ENCODE measurements at places on chromosomes 4 and X.

DNA sequence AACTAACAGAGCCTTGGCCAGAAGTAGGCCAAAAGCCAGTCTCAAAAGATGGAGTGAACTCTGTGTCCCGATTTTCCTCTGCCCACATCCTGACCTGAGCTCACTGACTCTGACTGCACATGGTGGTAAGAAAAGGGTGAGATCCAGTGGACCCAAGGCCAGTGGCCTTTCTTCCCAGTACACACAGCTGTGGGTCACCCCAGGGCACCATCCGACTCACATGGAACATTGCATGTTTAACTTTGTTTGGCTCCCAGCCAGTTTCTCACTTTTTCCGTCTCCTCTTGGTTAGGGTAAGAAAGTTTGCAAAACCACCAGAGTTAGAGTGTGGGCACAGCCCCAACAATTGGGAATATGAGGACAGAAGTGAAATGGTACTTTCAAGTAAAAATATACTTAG is 69.8 kb downstream of the GAB1 start:
- no peak for DNase-seq

DNA sequence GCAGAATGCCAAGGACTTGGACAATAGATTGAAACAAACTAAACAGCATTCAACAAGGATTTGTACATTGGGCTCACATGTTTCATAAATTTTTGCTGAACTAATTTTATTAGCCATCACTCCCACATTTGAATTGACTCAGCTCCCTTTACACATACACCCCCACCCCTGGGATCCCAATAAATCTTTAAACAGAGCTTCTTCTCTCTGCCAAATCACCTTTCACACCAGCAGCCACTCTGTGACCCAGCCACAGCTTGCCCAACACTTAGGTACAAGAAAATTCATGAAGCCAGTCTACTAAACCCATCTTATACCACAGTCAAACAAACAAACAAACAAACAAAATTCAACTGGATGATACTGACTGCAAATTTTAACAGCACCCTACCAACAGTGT is 21.6 kb downstream of the PHKA2 start:
- DNase-seq: no peak

- DNase-seq: peak; percentile 10
These were observed 1316.9 kb upstream of the TENM3 start for GRCh38 chr4:180926277-180926676.

GRCh38 chr4:144338834-144339233 is 198.3 kb upstream of the GYPA start:
- DNase-seq: no peak
